CD4-positive, alpha-beta T cell treated with Interleukin-10 for 1 hour (primary cell): ENCODE measurements at places on chromosomes 1 and 21.

DNA sequence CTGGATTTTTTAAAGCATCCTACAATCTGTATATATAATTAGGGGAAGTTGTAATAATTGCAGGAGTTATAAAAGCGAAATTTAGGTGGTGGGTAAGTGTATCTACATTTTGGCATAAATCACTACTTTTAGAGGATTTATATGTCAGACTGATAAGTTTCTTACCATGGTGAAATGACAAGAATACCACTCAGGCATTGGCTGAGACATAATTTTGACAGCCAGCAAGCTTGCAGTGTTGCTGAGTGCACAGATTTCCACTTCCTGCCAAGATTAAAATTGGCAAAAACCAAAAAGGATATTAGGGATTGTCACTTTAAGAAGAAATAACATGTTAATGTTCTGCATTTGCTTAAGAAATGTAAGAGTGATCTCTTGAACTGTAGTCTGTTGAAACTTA lies 28.2 kb downstream of the NFIA start:
- no peak for DNase-seq

DNA sequence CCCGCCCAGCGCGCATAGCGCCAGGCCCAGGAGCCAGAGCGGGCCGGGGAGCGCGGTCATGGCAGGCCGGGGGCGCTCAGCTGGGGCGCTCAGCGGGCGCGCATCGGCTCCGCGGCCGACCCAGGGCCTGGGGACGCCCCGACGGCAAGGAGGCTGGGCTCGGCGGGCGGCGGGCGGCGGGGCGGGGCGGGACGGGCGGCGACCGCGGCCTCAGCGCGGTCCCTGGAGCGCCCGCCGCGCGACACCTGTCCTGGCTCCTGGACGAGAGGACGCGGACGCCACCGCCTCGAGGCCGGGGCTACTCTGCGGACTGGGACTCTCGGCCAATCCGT lies 273 bp downstream of the BMP8B start:
- no peak for DNase-seq

DNA sequence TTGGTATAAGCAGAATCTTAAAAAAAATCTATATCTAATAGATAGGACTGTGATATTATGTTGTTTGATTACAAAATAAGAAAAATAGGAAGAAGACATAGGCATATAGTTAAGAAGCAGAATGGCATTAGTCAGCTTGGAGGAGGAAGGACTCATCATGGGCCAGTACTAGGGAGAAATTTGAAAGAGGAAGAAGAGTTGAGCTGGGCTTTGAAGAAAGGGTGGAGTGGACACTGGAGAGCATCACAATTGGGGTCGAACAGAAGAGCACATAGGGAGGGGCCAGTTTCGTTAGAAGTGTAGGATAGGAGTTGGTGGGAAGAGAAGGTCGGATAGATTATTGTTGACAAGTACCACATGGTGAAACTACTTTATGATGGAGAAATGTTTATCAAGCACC lies 129.3 kb downstream of the CACHD1 start:
- no peak for DNase-seq

- DNase-seq, result peak; percentile 70
These were observed 22.8 kb downstream of the LHX4 start for GRCh38 chr1:180252638-180253536.

DNA sequence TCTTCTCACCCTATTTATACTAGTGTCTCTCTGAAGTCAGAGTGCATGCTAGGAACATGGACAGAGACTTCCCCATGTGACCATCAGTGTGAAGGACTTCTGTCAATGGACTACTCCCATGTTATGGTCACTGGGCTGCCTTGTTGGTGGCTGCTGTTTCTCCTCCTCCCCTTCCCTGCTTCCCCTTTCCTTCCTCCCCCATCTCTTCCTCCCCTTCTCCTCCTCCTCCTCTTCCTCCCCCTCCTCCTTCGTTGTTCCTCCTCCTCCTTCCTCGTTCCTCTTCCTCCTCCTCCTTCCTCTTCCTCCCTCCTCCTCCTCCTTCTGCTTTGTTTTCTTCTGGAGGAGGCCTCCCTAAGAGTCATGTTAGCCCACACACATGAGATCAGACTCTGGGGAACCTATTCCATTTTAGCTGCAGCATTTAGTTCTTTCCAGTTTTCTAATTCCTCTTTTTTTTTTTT lies 35.8 kb downstream of the IER5 start:
- no peak for DNase-seq

- DNase-seq, result peak; percentile 80
These were observed 37.1 kb upstream of the EPB41 start for GRCh38 chr1:28877132-28877781.

DNA sequence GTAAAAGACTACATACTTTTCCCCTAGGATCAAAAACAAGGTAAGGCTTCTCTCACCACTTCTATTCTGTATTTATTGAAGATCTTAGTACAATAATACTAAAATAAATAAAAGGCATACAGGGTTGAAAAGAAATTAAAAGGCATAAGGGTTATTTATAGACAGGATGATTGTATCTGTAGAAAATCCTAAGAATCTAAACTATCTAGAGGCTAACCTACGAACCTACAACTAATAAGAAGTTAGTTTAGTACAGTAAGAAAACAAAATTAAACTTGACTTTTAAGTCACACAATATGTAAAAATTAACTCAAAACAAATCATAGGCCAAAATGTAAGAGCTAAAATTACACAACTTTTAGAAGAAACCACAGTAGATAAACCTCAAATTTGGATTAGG lies 50.4 kb upstream of the ADAM30 start:
- no peak for DNase-seq
